GM12891 (cell line): ENCODE measurements at places on chromosomes 6 and 20.

DNA sequence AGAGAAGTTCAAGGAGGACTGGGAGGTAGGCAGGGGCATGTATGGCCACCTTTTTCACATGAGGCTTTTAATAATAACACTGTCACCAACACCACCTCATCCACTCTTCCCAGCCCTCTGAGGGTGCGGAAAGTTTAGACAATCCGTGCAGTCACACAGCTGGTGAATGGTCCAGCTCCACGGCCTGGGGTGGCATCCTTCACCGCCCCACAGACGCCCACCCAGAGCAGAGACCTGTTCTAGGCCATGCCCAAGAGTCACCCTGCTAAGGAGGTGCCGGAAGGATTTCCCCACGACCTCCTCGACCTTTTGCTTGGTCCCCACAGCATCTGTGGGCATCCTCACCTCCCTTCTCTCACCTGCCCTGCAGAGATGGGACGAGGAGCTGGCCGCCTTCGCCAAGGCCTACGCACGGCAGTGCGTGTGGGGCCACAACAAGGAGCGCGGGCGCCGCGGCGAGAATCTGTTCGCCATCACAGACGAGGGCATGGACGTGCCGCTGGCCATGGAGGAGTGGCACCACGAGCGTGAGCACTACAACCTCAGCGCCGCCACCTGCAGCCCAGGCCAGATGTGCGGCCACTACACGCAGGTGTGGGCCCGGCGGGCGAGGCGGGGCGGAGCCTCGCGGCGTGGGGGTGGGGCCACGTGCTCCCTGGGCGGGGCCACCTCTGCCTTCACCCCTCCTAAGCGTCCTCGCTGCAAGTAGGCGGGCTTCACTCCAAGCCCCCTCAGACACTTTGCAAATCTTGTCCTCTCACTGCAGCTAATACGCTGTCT lies 4.4 kb downstream of the PI16 start:
- no peak for DNase-seq

GRCh38 chr6:119002069-119002468 lies 67.1 kb upstream of the MCM9 start:
- no peak for DNase-seq

GRCh38 chr6:48736501-48737206 lies 625.7 kb upstream of the PTCHD4 start:
- DNase-seq, result no peak

DNA sequence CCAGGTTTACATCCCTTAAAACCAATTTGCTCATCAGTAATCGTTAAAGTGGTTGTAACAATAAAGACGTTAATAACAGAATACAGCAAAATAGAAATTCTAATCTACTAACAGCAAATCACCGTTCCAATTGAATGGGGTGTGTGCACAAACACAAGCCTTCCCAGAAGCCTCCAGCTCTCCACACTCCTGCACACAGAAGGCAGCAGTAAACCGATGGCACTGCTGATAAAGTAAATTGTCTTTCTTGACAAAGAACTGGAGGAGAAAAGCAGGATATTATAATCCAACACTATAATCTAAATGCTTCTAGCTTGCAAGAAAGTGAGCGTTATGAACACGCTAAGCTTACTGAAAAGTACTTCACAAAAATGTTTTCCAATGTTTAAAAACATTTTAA lies 7.0 kb downstream of the ZNF217 start:
- DNase-seq, result no peak
